ENCODE measurements at places on chromosomes 12 and 14.

DNA sequence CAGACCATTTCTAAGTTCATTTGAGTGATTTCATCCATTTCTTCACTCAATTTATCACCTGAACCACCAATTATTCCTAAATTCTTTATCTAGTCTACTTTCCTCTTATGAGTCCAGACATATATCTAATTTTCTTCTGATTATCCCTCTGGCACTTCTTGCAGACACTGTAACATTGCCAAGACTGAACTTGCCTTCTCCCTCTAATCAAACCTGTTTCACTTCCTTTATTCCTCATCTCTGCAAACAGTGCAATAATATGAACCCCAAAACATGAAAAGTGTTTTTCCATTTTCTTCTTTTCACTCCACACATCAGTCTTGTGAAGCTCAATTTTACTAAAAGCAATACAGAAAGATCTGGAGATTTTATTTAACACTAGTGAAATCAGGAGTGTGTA is 37.8 kb upstream of the PTPRQ start:
- no peak for DNase-seq

GRCh38 chr12:14326699-14327098 is 38.8 kb upstream of the ATF7IP start:
- DNase-seq = no peak

- no peak for DNase-seq
These were observed 571.7 kb upstream of the LRFN5 start for GRCh38 chr14:41034969-41035368.

GRCh38 chr12:116861320-116861719 is 19.9 kb downstream of the HRK start:
- no peak for DNase-seq

GRCh38 chr14:44895716-44896115 is 66.0 kb downstream of the KLHL28 start:
- DNase-seq = no peak

DNA sequence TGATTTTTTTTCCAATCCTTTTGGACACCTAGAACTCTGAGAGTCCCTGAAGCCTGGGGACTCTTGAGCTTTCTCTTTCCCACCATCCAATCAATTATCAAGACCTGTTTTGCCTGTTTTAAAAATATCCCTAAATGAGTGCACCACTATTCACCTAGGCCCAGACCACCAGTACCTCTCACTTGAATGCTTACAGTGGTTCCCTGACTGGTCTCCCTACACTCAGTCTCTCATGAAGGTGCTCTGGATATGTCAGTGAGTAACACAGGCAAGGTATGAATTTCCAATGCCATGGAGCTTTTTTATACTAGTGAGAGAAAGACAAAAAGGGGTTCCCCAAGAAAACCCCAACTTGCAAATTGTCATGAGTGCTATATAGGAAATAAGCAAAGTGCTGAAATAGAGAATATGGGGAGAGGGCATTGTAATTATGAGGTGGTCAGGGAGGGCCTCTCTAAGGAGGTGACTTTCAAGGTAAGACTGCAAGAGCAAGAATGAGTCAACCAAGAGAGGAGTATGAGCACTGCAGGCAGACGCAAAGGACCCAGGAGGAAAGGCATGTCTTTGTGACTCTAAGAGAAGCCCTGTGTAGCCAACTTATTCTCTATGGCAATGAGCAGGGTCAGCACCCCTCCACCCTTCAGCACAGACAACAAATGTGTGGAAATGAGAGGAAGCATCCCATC is 85.3 kb upstream of the MBIP start:
- no peak for DNase-seq

DNA sequence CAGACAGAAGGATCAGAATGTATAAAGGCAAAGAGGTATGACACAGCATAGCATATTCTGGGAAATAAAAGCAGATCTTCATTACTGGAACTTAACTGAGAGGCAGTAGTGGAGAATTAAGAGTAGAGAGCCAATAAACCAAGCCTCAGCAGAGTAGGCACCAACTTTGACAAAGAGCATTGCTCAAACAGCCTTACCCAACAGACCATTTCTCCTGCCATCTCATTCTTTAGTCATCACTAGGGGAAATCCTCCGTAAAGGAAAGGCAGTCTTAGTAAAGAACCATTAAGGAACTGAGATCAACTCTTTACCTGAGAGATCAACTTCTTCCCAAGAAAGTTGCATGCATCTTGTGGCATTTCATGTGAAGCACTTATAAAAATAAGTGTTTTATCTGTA is 36.6 kb downstream of the SENP1 start:
- no peak for DNase-seq

DNA sequence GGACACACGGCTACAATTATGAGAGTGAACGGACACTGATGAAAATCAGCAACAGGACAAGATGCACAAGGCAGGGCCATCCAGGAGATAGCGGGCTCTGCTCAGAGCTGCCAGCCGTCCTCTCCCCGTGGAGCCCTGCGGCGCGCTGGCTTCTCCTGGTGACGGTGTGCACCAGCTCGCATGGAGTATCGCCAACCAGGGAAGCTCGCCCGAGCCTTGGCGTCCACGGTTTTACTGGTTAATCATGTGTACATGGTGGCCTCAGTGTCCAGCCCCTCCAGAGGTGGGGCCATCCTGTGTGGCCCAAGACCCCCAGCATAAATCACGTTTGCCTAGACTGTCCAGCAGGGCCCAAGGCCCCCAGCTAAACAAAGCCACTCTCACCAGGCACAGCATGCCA is 31.2 kb upstream of the DYNC1H1 start:
- peak; percentile 34 for DNase-seq

DNA sequence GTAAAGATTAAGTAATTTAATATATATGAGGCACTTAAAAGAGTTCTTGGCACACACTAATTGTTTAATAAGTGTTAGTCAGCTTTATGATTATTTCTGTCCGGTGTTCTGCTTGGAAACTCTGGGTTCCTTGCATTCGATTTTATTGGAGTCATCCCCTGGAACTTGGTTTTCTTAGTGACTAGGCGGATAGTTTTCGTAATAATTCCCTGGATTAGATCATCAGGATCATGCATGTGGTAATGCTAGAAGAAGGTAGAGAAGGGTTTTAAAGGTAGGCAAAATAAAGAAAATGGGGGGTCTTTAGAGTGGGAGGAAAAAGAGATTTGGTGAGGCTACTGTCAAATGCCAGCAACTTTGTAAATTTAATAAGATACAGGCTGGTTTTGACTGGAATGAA is 88.4 kb downstream of the MYF5 start:
- no peak for DNase-seq

GRCh38 chr12:125451408-125451807 is 386.2 kb downstream of the AACS start:
- DNase-seq = no peak

- no peak for DNase-seq
These were observed 10.5 kb upstream of the SELPLG start for GRCh38 chr12:108643941-108644810.

DNA sequence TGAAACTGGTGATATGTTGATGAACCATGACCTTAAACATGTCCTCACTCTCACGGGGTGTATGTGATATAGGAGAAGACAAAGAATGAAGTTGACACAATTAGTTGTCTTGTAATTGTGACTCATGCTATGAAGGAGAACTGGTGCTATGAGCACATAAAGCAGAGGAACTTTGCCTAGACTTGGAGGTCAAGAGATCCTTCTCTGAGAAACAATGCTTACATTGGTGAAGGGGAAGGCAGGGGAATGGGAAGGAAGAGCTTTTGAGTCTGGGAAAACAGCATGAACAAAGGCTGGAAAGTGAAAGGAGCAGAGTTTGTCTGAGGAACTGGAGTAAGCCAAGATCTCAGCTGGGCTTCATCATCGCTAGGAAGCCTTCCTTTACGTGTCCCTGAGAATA is 83.2 kb downstream of the MYRFL start:
- DNase-seq = no peak

- peak; percentile 31 for DNase-seq
These were observed 552 bp downstream of the TAPBPL start for GRCh38 chr12:6452245-6452943.

DNA sequence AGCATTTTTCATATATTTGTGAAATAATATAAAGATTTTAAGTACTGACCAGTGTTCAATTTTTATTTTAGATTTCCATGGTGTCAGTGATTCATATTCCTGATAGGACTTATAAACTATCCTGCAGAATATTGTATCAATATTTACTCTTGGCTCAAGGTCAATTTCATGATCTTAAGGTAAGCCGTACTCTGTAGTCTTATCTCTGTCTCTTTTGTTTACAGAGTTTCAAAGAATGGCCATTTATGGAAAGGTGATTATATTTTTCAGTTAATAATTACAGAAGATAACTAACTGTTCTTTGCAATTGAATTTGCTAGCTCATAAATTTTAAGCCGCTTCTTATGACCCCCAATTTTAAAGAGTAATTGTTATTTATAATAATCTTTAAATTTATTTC is 27.9 kb downstream of the CGRRF1 start:
- DNase-seq = no peak

DNA sequence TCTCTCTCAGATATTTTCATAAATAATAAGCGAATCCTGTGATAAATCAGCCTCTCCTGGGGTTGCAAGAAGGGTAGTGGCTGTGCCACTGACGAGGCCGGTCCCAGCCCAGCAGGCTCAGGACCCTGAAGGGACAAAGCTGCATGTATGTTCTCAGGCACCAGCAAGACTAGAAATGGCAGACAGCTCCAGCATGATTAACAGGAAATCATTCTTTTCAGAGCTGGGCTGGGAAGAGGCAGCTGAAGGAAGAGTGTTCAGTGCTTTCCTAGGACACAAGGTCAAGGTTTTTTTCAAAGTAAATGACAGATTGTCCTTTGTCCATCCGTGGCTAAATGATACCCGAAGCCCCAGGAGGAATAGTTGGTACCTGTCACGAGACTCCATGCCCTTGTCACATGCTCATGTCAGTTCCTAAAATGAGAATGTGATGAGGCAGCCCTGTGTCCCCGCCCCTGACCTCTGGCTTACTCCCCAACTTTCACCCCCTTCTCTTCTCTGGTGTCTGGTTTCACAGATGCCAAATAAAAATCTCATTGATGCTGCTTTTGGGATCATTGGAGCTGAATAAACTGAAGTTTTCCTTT is 65.1 kb downstream of the PPP1R36 start:
- DNase-seq = no peak

DNA sequence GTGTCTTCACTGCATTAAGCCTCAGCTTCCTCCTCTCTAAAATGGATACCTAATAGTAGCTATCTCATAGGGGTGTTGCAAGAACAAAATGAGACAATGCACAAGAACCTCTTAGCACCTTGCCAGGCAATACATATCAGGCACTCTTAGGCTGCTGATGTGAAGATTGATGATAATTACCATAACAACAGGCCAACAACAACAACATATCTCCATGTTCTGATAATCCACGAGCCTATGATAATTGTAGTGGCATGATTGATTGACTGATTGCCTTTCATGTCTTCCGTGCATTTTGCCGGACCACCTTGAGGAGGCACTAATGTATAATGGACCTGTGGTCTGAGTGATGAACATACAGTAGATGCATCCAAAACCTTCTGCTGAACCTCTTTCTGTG is 50.7 kb upstream of the WSCD2 start:
- no peak for DNase-seq

DNA sequence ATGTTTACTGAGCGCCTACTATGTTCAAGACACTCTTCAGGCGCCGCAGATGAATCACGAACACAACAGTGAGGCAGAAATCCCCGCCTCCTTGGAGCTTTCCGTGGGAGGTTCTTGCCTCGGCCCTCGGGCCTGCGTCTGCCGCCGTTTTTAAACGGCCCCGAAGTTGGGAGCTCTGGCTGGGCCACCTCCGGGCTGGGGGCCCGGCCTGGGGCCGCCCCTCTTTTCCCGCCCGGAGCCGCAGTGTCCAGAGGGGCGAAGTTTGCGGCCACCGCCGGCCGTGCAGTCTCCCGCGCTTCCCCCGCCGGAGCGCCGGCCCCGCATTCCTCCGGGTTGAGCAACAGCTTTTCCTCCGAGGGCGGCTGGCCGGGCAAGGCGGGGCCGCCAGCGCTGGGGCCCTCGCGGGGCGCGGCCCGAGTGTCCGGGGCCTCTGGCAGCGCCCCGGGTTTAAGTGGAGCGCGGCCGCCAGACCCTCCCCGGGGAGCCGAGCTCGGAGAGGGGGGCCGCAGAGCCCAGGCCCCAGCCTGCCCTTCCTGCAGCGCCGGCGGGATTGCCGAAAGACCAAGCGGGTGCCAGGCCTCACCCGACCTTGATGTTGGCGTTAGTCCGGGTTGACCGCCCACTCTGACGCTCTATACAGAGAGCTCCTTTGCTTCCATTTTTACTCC is 18.7 kb upstream of the CTDSP2 start:
- DNase-seq = peak; percentile 70

GRCh38 chr12:66941150-66941549 is 262.3 kb upstream of the GRIP1 start:
- no peak for DNase-seq

DNA sequence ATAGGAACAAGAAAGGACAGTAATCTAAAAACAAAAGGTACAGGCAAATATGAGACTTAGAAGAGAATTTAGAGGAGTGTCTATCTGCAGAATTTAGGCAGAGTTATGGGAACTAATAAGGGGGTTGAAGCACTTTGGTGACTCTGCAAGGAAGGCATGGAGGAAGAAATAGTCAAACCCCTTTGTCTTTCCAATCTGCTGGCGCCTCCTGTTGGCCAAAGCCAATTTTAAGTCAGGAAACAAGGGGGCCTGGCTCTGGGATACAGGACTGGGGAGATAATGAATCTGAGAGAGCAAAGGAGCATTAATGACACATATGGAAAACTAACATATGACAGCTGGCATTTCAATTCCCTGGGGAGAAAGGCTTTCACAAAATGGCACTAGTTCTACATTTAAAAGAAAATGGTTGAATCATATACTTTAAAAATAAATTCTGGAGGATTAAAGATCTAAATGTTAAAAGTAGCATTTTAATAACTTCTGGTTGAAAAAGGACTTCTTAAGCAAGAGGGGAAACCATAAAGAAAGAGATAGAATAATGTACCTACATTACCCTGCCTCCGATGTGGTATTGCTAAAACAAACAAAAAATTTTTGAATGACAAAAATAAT is 48.5 kb upstream of the CSRP2 start:
- DNase-seq = peak; percentile 19

- DNase-seq = no peak
These were observed 219.7 kb downstream of the SLC25A21 start for GRCh38 chr14:36952689-36953088.

DNA sequence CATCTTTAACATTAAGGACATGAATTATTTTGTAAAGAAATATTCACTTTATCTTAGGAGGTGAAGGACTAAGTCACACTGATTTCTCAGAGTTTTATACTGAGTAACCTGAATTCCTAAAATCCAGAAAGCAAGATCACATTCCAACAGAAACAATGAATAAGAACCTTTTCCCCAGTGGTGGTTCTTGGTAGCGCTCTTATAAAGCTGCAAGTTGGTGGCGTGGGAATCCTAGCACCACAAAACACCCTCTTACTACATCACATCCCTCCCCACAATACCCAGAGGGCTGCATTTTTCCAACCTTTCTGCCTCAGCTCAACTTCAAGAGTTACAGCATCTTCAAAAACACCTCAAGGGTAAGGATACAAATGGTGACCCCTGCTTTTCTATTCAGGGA is 44.0 kb upstream of the SMUG1 start:
- no peak for DNase-seq
